ENCODE measurements at places on chromosomes 4 and X.

GRCh38 chr4:187289371-187289770, 565.7 kb upstream of the FAT1 start:
- DNase-seq = no peak

- no peak for DNase-seq
Observed at GRCh38 chrX:18985186-18985435, 1.2 kb upstream of the PHKA2 start.

- DNase-seq = no peak
Observed at GRCh38 chr4:139672215-139672614, 6.6 kb downstream of the MGST2 start.

DNA sequence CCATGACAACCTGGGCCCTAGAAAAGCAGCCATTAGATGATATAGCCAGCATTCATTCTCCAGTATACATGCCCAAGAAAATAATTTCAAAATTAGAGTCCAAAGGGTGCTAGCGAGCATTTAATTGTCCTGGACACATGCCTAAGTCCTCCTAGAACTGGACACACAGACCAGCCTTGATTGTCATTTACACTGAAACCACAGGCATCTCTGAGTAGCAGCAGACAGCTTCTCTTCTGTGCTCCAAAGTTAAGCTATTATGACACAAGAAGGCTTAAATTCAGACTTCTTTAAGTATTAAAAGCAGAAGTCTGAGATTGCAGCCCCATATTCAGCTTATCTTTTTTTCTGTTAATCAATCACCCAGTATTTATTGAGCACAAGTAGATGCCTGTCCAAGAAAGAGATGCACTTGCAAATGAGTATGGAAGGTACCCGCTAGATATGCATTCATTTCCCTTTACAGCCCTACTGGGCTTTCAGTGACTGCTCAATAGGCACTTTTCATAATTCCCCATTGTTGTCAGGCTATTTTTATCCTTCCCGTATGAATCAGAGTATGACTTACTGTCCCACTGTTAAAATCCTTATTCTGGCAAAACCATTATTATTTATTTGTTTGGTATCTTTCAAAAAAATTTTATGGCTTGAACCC, 374.1 kb downstream of the FBXW7 start:
- no peak for DNase-seq

DNA sequence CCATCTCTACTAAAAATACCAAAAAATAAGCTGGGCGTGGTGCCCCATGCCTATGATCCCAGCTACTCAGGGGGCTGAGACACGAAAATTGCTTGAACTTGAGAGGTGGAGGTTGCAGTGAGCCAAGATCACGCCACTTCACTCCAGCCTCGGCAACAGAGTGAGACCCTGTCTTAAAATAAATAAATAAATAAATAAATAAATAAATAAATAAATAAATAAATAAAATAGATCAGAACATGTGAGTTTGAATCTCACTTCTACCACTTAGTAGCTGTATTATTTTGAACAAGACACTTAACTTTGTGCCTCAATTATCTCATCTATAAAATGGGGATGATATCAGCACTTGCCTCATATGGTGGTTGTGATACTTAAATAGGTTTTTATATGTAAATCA, 90.2 kb downstream of the C4orf51 start:
- DNase-seq = no peak

GRCh38 chr4:73127839-73128453, 58.4 kb upstream of the COX18 start:
- DNase-seq = no peak

Data from mucosa of descending colon (tissue), 3 donors.